HAP-1 (cell line): ENCODE measurements at places on chromosomes 3 and 15.

- DNase-seq, result peak; percentile 43
Observed at GRCh38 chr3:99776516-99777209, 41.0 kb upstream of the CMSS1 start.

DNA sequence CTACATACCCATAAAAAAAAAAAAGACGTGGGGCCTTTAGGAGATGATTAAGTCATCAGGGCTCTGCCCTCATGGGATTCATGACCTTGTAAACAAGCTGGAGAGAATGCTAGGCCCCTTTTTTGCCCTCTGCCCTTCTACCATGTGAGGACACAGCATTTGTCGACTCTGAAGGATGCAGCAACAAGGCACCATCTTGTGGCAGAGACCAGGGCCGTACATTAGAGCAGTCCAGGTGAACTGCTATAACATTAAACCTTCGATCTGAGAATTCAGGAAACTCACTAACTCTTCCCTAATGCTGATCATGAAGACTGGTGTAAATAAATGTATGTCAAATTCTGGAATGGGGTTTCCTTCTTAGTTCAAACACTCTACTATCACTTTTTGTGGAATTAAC is 30.7 kb upstream of the SIAH2 start:
- DNase-seq, result no peak

DNA sequence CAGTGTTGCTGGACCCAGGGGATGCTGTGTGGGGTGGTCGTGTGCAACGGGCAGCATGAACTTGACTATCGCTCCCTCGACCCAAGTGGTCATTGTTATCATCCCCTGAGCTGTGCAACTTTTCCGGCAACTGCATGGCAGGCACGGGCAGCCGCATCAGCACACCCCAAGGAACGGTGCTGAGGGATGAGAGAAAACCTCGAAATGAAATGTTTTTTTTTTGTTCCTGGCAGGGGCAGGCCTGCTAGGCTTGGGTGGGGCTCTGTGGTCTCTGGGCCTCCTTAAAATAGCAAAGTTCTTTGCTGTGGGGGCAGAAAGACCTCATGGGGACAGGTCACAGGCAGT is 51.4 kb downstream of the CORO2B start:
- no peak for DNase-seq

DNA sequence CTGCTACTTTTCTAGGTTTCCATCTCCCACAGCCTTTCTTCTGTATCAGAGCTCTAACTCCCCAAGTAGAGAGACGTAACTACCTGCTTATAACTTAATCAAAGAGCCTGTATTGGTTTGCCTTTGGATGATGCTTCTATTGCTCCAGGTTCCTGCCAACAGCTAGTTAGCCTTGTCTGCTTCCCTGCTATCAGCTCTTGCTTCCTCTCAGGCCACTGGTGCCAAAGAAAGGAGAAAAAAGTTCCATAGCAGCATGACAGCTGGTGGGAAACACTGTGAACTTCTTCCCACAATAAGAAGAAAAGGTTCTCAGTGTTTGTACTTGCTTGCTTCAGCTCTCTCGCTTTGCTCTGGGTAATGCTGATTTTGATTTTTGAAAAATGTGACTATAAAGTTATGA is 206.6 kb downstream of the GBE1 start:
- no peak for DNase-seq

DNA sequence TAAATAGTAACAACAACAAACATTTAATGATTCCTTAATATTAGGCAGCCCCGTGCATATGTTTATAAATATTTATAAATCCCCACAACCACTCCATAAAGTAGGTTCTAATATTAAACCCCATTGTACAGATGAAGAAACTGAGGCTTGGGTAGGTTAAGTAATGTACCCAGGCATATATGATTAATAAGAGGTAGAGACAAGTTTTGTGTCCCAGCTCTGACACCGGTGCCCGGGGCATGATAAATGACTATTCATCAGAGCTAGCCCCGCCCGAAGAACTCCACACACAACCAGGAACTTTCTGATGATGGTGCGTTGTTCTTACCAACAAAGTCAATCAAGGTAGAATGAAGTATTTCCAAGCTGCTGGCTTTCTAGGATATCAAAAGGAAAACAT is 19.4 kb downstream of the CDCP1 start:
- no peak for DNase-seq

DNA sequence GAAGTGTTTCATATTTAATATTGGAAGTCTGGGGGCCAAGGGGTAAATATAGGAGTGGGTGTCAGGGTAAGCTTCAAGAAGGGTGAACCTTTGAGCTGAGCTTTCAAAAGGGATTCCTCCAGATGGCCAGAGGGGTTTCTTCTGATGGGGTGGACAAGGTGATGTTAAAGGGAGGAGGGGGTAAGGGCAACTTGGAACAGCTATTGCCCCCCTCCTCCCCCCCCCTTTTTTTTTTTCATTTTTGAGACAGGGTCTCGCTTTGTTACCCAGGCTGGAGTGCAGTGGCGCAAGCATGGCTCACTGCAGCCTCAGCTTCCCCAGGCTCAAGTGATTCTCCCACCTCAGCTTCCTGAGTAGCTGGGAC is 2.1 kb upstream of the TTLL3 start:
- DNase-seq, result no peak

- peak; percentile 4 for DNase-seq
Observed at GRCh38 chr3:126541628-126542339, 16.9 kb downstream of the C3orf22 start.

- no peak for DNase-seq
Observed at GRCh38 chr3:106213954-106214353, 345.1 kb upstream of the CBLB start.

DNA sequence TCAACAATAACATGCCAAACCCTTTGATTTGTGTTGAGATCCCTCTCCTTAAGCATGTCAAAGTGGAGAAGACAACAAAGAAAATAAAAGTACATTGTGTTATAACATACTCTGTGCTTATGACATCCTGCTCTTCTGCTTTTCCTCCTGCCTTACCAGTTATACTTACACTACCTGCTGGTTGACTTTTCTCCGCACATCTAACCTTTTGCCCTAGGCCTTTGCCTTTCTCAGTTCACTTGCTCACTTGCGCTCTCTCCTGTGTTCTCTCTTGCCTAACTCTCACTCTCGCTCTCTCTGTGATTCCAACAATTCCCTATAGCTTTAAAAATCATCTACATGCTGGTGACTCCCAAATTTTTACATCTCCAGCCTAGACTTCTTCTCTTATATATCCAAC is 5.7 kb downstream of the DNAH12 start:
- no peak for DNase-seq

GRCh38 chr3:189902230-189903186 is 218.2 kb downstream of the P3H2 start:
- no peak for DNase-seq

DNA sequence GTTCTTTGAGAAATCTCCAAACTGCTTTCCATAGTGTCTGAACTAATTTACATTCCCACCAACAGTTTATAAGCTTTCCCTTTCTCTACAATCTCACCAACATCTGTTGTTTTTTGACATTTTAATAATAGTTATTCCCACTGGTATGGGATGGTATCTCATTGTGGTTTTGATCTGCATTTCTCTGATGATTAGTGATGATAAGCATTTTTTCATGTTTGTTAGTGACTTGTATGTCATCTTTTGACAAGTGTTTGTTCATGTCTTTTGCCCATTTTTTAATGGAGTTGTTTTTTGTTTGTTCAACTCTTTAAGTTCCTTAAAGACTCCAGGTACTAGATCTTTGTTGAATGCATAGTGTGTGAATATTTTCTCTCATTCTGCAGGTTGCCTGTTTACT is 116.6 kb upstream of the TSC22D2 start:
- no peak for DNase-seq

- no peak for DNase-seq
Observed at GRCh38 chr3:144482876-144483275, 511.3 kb downstream of the DIPK2A start.

GRCh38 chr3:60355825-60356224 is 895.4 kb downstream of the FHIT start:
- no peak for DNase-seq

- DNase-seq, result no peak
Observed at GRCh38 chr3:102525624-102526023, 90.8 kb downstream of the ZPLD1 start.

DNA sequence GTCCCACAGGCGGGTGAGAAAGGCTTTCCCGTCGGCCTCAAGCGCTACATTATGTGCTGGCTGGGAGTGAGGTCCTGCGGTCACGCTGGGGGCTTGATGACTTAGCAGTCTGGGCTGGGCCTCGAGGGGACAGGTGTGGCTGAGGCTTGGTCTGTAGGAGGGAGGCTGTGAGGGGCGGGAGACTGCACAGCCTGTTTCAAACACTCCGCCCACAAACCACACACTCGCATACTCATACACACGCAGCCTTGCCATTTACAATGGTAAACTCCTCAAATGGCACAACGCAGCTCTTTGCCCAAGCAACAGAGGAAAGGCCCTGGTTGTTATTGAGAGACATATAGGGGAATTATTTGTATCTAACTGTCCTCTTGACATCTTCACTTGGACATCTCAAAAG is 32.4 kb upstream of the RASGRF1 start:
- no peak for DNase-seq

DNA sequence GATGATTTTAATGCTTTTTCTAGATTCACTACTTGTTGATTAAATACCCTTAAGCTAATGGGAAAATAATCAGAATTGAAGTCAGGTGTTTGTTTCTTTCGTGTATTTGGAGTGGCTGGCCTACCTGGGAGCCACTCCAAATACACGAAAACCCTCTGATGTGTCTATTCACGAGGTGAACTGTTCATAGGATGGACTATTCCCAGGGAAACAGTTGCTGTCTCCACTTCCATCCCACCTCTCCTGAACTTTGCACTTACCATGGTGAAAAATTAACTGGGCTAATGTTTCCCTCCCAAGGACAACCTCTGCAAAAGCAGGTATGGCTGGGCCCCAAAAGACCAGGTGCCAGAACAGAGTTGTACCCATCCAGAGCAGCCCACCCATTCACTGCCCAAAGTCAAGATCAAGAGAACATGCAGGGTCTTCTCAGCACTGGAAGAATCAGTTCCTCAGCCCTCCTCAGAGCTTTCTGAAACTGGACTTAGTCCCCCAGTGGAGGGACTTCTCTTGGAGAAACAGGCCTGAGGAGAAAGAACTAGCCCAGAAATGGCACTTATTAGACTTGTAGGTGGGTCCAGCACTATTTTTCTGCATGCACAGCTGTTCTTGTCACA is 2.9 kb upstream of the SMAD3 start:
- no peak for DNase-seq

GRCh38 chr3:63654211-63654610 is 1.7 kb downstream of the SNTN start:
- DNase-seq, result no peak

- DNase-seq, result peak; percentile 38
Observed at GRCh38 chr15:67707520-67708283, 117.6 kb upstream of the SKOR1 start.

GRCh38 chr15:88651971-88652370 is 13.2 kb downstream of the ISG20 start:
- no peak for DNase-seq

DNA sequence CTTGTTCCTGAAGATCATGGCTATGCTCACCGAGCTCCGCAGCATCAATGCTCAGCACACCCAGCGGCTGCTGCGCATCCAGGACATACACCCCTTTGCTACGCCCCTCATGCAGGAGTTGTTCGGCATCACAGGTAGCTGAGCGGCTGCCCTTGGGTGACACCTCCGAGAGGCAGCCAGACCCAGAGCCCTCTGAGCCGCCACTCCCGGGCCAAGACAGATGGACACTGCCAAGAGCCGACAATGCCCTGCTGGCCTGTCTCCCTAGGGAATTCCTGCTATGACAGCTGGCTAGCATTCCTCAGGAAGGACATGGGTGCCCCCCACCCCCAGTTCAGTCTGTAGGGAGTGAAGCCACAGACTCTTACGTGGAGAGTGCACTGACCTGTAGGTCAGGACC is 35.2 kb downstream of the NR1I2 start:
- DNase-seq, result no peak
